ENCODE measurements at places on chromosomes 11 and 22.

GRCh38 chr11:65558002-65558929 is at the start of gene LTBP3:
LTBP3 (minus strand) TSS chr11:65558359; CDS start chr11:65557959, 400 bp downstream.
- DNase-seq, result peak; percentile 25

GRCh38 chr11:27934830-27935145 is 173.2 kb downstream of the KIF18A start:
- no peak for DNase-seq

DNA sequence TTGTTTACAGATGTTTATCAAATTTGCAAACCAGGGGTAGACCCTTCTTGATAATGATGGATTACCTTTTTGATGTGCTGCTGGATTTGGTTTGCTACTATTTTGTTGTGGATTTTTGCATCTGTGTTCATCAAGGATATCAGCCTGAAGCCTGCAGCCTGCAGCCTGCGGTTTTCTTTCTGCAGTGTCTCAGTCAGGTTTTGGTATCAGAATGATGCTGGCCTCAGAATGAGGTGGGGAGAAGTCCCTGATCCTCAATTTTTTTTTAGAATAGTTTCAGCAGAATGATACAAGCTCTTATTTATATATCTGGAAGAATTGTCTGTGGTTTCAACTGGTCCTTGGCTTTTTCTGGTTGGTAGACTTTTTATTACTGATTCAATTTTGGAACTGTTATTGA is 19.7 kb upstream of the RAB38 start:
- no peak for DNase-seq

DNA sequence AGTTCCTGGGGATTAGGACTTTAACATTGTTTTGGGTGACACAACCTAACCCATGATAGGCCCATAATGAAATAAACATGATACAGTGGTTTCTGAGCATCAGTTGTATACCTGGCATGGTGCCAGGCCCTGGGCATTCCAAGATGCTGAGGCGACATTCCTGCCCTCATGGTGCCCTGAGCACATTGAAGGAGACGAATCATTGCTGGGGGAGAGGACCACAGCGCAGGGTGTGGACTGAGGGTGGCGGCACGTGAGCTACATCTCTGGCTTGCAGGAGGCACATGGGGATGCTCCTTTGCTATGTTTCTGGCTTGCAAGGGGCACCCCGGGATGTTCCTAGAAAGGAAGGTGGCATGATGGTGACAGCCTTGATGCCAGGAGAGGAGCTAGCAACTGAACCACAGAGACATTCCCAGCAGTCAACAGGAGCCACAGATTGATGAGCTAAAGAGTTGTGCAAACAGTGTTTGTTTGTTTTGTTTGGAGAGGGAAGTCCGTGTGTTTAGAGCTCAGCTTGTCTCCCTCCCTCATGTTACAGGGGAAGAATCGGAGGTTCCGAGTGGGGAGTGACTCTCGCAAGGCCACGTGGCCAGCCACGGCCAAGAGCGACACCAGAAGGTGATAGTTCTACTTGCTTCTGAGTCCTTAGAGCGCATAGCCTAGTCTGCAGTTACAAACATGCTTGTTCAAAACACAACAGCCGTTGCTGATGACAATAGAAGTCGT is 106.4 kb downstream of the MIAT start:
- no peak for DNase-seq

GRCh38 chr22:43796567-43796966 is 15.5 kb downstream of the EFCAB6 start:
- DNase-seq, result no peak

- DNase-seq, result no peak
These were observed 208.3 kb downstream of the CEP164 start for GRCh38 chr11:117535850-117536411.

DNA sequence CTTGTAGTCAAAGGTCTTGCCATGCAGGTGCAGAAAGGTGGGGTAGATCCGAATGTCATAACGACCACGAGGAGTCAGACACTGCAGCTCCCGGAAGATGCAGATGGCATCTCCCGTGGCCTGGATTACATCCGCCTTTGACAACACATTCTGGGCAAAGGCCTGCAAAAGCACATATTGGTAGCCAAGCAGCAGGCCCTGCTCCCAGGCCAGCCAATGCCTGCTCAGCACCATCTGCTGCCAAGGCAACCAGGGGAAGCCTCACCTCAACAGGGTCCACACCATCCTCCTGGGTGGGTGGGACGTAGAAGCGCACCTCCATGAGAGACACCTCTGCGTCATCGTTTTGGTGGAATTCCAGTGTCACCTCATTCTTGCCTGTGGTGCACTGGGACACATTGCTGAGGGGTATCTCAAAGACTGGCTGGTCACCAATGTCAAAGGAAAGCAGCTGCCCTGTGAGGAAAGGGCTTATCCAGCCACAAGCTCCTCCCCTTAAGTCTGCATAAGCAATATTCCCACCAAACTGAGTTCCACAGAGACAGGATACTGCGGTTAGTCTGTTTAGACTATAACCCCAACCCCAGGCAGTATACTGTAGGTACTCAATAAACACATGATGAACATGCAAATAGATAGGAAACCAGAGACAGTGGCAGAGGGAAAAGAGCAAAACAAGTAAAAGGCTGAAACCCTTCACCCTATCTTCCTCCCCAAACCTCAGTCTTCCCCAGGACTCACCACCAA is 2.8 kb downstream of the SSRP1 start:
- DNase-seq, result no peak

GRCh38 chr11:65611758-65612603 is 2.0 kb downstream of the MAP3K11 start:
- DNase-seq, result no peak

- no peak for DNase-seq
These were observed 18.6 kb upstream of the LMO2 start for GRCh38 chr11:33910296-33910957.

- DNase-seq, result no peak
These were observed 113.4 kb downstream of the TRPC6 start for GRCh38 chr11:101470419-101470818.

- no peak for DNase-seq
These were observed 547.0 kb downstream of the TBC1D22A start for GRCh38 chr22:47309476-47309875.

- DNase-seq, result no peak
These were observed 4.2 kb upstream of the ME3 start for GRCh38 chr11:86676533-86677154.

DNA sequence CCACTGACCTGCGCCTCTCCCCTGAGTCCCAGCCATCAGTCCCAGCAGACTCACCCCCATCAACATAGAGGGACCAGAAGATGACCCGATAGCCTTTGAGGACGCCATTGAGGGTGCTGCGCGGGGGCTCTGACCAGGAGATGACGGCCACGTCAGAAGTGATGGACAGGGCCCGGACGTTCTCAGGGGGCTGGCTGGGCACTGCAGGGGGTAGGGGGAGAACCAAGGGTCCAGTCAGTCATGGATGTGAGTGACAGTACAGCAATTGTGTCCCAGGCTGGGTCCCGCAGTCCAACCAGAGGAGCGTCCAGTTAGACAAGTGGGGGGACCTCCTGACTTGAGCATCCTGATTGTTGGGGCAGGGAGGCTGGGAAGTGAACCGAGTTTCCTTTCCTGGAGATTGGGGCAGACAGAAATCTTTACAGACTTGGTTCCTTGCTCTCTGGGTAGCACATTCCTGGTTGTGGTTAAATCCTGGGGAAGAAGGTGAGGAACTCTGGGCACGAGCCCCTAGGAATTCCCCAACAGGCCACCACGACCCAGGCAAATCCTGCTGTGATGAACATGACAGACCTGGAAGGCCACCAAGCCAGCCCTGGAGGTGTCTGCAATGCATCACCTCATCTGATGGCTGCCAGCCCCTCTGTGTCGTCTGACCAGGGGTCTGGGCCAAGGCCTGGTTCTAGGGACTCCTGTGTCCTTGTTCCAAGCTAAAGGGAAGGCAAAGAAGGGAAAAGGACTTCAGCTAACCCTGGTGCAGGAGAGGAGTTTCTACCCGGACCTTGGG is 133.9 kb downstream of the CEP164 start:
- DNase-seq, result no peak

GRCh38 chr22:27111796-27112672 is 454.6 kb downstream of the MIAT start:
- DNase-seq, result no peak

DNA sequence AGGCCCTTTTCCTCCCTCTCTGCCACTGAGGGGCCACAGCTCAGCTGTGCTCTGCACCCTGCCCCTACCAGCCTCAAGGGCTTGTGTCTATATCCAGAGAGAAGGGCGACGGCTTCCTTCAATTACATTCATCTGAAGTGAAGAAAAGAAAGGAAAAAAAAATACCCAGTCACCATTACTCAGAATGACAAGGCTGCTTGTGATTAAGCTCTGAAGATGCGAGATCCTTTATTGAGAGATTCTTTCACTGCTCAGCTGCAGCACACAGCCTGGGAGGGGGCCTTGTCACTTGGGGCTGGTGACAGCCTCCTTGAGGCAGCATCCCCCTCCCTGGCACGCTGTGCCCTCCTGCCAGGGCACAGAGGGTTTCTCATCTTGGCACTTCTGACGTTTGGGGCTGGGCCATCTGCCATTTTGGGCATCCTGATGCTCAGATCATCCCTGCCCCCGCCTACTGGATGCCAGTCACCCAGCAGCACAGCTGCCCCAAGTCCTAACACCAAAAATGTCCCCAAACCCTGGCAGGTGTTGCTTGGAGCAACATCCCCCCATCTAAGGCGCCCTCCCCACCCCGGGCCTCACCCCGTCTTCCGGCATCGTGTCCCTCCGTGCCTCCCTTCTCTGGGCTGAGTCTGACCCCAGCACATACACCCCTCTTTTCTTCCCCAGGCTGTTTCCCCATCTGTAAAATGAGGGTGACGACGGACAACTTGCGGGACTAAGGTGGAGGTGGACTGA is 1394.7 kb downstream of the BRD1 start:
- DNase-seq, result no peak

GRCh38 chr11:6708876-6709275 is 25.7 kb upstream of the MRPL17 start:
- no peak for DNase-seq

DNA sequence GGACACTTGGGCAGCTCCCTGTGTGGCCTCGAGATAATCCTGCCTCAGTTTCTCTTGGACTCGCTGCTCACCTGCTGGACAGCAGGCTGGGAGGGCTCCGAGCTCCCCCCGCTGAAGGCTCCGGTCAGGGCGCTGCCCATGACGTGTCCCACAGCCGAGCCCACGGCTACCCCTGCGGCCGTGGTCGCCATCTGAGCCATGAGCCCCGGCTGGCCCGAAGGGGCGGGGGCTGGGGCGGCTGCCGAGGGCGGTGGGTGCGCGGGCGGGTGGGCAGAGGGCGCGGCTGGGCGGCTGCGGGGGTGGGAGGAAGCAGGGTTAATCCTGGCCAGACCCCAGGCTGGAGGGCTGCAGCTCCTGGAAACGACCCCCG is 484 bp downstream of the CHCHD10 start:
- no peak for DNase-seq

DNA sequence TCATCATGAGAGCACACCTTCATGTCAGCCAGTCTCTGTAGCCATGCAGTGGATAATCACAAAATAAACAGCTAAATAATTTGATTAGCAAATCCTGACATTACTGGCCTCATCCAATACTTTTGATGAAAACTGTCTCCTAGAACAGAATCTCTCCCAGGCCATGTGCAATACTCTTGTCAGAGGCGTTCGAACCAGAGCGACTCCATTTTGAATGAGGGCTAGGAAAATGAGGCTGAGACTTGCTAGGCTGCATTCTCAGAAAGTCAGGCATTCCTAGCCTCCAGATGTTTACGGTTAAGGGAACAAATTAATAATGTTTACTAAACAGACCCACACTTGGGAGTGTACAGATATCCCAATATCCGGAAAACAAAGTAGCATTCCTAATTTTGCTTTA is 69.9 kb downstream of the FAM168A start:
- no peak for DNase-seq

GRCh38 chr11:68312780-68313573 is 586 bp downstream of the LRP5 start:
- no peak for DNase-seq

- no peak for DNase-seq
These were observed 146.5 kb downstream of the GRIK4 start for GRCh38 chr11:120658071-120658423.

GRCh38 chr11:44911029-44911814 is 39.5 kb downstream of the TP53I11 start:
- peak; percentile 84 for DNase-seq

- no peak for DNase-seq
These were observed 112.8 kb downstream of the ABTB2 start for GRCh38 chr11:34245041-34245440.

- DNase-seq, result no peak
These were observed 5.9 kb upstream of the MRGPRF start for GRCh38 chr11:69018924-69019323.

DNA sequence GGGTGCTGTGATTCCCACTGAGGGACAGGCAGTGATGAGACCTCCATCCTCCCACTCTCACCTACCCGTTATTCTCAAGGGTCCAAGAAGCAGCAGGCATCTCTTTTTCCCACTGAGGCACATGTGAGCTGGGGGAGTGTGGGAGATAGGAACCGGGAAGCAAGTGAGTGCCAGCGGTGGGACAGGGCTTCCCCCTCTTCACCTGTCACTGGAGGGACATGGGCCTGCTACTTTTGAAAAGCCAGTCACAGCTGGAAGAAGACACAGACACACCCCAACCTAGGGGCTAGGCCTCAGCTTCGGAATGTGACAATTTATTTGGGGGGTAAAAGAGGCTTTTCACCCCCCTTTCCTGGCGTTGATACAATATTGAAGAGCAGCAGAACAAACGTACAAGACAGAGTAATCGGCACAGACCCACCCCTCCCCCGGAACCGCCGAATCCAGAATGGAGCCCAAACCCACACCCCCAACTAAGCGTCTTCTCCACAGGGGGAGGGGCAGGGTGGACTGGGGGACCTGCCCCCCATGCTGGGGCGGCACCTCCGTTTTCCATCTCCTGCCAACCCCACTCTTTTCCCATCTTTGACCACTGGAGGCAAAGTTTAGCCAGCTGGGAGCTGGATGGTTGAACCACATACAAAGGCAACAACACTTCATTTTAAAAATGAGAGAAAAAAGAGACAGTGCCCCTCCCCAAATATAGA is 10.7 kb downstream of the CBX6 start:
- DNase-seq, result no peak

DNA sequence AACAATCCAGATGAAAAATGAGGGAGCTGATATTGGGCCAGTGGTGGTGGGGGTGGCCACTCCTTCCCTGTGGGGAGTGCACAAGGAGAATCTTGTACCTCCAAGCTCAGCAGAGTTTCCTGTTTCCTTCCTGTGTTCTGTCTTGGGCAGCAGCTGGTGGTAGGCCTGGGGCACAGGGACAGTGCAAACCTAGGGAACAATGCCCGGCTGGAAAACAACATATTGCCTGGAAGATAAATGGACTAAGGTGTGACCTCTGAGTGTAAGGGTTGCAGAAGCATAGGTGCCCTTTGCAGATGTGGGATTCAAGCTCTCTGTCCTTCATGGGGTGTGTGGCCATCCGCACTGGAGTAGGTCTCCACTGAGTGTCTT is 5.8 kb upstream of the JAM3 start:
- DNase-seq, result no peak

GRCh38 chr11:132864811-132865576 is 667.3 kb downstream of the OPCML start:
- no peak for DNase-seq

- peak; percentile 68 for DNase-seq
These were observed at the start of gene UNC93B1 for GRCh38 chr11:68003846-68004550. UNC93B1 (minus strand) TSS chr11:68004097; CDS start chr11:68004043, 54 bp downstream.

Data from activated CD4-positive, alpha-beta T cell treated with anti-CD3 and anti-CD28 coated beads, Interleukin-2, amount 50 U/mL, for 4 hours (primary cell).